ENCODE measurements at places on chromosomes 6 and 20.

DNA sequence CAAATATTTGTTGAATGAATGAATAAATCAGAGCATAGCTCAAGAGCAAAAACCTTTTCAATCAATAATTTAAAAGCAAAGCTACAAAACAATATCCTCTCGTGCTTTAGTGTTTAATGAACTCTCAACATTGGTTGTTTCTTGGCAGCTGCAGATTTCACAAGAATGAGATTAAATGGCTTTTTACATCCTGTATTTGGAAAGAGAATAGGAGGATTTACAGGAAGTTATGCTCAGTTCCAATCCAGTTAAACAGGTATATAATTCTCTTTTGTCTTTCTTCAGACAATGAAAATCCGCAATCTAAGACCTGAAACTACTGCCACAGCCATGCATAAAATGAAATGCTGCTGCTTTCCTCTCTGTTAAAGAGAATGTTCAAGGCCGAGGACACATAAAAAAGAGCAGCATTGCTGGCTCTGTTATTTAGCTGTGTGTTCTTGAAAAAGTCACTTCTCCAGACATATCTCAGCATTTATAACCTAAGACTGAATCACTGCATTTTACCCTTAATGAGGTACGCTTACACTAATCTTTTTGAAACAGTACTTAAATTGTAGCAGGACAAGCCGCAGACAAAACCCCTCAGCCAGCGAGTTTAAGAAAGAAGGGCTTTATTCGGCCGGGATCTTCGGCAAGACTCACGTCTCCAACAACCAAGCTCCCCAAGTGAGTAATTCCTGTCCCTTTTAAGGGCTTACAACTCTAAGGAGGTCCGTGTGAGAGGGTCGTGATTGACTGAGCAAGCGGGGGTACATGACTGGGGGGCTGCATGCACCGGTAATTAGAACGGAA is 3.6 kb downstream of the C6orf52 start:
- DNase-seq, result no peak

GRCh38 chr6:6703699-6704098 is 115.2 kb downstream of the LY86 start:
- DNase-seq, result no peak

DNA sequence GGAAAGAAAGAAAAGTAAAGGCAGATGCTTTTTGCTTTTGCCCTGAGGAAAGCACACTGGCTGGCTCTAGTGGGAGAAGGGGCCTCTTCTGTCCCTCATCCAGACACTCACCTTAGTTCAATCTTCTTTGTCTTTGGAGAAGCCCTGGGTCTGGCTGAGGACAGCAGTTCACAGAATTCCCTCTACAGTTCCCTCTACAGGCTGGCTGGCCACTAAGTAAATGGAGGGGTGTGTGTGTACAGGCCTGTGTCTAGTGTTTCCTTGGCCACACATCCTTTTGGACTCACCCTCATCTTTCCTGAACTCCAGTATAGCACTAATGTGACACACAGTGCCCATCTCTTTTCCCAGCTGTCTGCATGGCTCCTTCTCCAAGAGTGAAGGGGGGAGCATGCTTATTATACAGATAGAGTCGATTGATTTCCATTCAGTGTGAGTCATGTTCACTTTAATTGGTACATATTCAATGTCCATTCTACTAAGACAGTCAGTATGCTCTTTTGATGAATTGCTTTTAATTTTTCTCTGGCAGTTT is 26.0 kb upstream of the CLVS2 start:
- no peak for DNase-seq

DNA sequence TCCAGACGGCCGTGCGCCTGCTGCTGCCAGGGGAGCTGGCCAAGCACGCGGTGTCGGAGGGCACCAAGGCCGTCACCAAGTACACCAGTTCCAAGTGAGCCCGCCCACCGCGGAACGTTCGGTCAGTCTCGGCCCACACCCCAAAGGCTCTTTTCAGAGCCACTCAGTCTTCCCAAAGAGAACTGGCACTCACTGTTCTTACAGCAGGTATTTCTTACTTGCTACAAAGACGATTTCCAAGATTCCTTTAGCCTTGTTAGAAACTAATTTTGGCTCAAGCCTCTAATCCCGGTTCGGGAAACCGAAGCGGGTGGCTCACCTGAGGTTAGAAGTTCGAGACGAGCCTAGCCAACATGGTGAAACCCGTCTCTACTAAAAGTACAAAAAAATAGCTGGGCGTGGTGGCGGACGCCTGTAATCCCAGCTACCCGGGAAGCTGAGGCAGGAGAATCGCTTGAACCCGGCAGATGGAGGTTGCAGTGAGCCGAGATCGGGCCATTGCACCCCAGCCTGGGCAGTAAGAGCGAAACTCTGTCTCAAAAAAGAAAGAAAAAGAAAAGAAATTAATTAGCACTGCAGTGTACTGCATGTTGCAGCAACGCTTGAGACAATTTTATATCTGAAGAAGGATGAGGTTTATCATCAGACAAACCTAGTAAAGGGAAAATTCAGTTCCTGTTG is 73.1 kb downstream of the OR2B2 start:
- no peak for DNase-seq

DNA sequence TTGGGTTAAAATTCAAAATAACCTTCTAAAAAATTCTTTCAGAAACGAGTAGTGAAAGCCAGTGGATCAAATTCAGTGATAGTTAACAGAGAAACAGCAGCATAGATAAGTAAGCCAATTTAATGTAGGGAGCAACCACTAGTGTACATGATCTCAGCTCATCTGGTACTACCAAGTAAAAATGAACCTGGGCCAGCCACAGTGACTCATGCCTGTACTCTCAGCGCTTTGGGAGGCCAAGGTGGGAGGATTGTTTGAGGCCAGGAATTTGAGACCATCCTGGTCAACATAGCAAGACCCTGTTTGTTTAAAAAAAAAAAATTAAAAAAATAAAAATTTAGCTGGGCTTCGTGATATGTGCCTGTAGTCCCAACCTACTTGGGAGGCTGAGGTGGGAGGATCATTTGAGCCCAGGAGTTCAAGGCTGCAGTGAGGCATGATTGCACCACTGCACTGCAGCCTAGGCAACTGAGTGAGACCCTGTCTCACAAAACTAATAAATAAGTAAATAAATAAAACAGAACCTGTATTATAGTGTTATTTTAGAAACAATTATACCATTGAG is 32.4 kb downstream of the CBFA2T2 start:
- DNase-seq, result peak; percentile 52

GRCh38 chr6:30810813-30811339 is 66.5 kb upstream of the IER3 start:
- peak; percentile 87 for DNase-seq

GRCh38 chr6:28078050-28078449 is 2.3 kb upstream of the ZNF165 start:
- DNase-seq, result no peak

DNA sequence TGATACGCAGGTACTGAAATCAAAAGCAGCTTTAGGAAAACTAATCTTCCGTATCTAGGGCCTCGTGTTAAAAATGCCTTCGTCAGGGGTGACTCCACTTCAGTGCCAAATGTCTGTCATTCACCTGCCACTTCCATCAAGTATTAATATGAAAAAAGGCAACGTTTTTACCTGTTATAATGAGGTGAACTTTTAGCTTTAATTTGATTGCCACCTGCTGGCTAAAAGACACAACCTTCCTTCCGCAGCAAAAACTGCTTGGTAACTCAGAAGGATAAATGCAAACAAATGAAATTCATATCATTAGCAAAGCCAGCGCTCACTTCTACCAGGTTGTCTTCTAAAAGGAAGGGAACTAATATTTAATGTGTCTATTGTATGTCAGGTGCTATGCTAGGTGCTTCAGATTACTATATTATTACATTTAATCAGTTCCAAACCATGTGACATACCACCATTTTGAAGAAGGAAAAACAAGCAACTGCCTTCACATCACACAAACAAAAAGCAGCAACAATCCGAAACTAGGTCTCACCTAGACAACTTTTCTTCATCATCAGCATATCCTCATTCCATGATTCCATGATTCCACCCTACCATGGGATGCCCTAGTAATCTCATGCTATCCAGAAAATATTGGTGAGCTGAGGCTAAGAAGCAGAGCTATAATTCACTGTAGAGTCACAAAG is 20.6 kb upstream of the ARHGAP18 start:
- DNase-seq, result no peak

DNA sequence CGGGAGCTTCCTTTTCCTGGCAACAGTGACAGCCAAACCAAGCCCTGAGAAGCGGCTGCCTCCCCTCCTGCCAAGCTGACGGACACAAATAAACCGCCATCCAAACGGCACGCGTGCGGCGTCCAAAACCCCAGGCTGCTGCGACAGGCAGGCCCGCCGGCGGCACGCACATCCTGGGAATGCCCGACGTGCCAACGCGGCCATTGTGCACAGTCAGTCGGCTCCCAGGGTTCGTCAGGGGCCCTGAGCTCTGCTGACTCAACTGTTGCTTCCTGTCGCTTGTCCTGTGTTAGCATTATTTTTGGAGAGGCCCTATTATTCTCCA is 6.8 kb downstream of the JAG1 start:
- DNase-seq, result no peak

- peak; percentile 90 for DNase-seq
Measured at GRCh38 chr20:34825530-34826362, at the start of gene NCOA6. NCOA6 (minus strand) TSS chr20:34825651; CDS start chr20:34782355, 43,296 bp downstream.

GRCh38 chr6:1624851-1625781 is 15.4 kb downstream of the FOXC1 start:
- no peak for DNase-seq

DNA sequence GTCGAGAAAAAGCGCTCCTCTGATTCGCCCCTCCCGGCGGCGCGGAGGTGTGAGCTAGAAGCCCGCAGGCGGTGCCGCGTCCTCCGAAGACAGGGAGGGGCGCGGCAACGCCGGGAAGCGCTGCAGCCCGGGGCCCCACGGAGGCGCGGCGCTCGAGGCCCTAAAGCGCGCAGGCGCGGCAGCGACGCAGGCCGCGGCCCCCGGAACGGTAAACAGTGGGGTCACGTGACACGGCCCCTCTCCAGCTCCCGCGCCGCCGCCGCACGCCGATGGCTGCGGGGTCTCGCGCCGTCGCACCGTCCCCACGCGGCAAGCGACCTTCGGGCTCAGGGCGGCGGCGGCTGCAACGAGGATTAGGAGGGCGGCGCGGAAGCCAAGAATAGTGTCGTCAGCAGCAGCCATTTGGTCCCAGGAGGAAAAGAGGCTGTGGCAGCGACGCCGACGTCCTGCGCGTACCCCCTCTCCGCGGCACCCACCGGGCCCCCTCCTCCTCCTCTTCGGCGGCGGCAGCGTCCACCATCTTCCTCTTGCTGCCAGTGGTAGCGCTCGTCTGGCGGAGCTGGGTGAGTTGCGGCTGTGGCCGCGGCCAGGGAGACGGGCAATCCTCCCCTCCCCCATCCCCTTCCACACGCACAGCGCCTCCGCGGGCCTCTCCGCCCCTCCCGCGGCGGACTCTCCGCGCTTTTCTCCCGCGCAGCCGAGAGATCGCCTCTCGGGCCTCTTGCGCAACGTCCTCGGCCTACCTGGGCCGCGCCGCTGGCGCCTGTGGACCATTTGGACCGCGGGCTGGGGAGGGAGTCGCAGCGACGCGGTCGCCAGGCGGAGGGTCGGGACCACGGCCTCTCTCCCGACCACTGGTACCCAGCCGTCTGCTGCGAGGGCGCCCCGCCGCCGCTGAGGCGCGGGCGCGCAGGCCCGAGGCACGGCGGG is at the start of gene PHF3:
PHF3 (plus strand) TSS at position 215 of the 930 bp plus-strand sequence. CDS start 10,750 bp downstream, outside the sequence.
- DNase-seq, result peak; percentile 89

DNA sequence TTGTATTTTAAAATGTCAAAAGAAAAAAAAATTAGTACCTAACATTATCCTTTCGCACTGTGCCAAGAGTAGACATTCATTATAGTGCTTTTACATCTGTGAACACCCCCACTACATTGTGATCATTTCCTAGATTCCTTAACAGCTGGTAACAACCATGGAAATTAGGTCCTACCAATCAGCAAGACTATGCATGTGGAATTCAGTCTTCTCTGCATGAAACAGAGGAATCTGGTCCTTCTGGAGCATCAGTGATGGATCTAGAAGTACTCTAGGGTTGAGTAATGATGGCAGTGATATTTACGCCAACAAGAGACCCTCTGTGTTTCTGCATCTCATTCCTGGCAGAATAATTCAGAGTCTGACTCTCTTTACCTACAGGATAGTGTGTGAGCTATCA is 9.4 kb downstream of the OR12D1 start:
- DNase-seq, result no peak

- no peak for DNase-seq
Measured at GRCh38 chr6:73413102-73413501, 18.5 kb downstream of the DDX43 start.

- no peak for DNase-seq
Measured at GRCh38 chr6:24445704-24446103, 43.0 kb downstream of the MRS2 start.

- DNase-seq, result no peak
Measured at GRCh38 chr6:148427333-148427732, 84.7 kb downstream of the SASH1 start.

DNA sequence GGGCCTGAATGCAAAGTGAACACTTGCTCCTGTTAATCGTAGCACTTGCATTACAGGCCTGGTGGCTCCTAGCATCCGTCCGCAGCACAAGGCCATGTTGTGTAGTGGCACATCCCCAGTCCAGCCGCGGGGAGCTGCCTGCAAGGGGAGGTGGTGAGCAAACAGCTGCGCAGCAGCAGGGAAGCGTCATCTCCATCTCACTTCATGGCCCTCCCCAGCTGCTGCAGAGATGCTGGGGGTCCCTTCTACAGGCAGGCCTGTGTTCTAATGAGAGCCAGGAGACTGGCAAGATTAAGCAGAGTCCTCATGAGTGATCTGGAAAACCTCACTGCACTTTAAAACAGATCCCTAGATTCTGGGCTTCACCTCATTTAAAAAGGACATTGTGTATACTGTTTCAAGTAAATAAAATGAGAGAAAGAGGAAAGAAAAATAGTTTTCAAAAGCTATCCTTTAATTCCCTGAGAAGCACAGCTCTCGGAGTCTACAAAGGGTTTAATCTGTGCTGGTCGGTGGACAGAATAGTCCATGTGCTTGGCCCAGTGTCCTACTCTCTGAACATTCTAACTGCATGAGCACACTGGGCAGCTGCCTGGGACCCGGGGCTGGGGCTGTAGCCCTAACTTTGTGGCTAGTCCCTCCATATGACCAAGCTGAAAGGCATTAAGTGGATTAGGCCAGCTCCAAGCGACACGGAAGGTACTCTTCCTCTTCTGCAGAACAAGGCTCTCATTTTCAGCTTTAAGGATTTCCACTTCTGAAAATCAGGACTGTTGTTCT is 125.8 kb downstream of the LY86 start:
- DNase-seq, result no peak

DNA sequence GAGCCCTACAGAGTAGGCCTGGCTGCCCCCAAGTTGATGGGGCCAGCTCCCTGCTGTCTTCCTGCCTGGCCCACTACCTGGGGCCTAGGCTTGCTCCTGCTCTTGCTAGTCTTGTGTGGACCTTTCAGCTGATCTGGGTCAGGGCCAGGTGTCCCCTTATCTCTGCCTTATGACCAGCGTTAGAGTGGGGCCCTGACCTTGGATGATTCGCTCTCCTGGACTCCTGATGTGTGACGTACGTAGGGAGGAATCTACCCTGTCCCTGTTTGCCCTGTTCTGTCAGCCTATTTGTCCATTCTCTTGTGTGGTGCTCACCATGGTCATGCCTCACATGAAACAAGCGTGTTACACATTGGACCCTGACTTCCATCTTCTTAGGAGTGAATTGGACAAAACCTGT is 571.8 kb downstream of the QKI start:
- DNase-seq, result no peak

- DNase-seq, result no peak
Measured at GRCh38 chr6:13331516-13332348, 3.4 kb upstream of the TBC1D7 start.

GRCh38 chr6:137808191-137808590 is 58.9 kb upstream of the TNFAIP3 start:
- no peak for DNase-seq
